ENCODE measurements at places on chromosomes 13 and 19.

GRCh38 chr13:50104493-50104892 is 89.2 kb downstream of the KCNRG start:
- no peak for DNase-seq

DNA sequence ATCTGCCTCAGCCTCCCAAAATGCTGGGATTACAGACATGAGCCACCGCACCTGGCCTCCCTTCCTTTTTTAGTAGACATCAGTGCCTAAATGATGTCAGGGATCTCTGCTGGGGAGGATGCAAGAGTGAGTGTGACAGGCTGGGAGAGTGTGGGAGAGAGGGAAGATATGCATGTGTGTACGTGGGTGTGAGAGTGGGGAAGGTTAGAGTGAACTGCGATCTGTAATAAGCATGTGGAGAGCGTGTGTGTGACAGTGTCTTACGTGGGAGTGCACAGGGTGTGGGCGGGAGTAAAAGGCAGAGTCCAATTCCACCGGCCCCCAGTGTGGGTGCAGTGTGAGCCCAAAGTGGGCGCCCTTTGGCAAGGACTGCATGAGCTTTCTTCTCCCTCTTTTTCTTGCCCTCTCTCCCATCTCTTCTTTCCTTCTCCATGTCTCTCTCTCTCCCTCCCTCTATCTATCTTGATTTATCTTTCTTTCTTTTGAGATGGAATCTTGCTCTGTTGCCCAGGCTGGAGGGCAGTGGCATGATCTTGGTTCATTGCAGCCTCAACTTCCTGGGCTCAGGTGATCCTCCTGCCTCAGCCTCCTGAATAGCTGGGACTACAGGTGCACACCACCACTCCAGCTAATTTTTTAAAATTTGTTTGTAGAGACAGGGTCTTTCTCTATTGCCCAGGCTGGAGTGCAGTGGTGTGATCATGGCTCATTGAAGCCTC is 893 bp upstream of the NPHS1 start:
- DNase-seq, result no peak

GRCh38 chr19:39671739-39672363 is 16.1 kb downstream of the LGALS16 start:
- no peak for DNase-seq

DNA sequence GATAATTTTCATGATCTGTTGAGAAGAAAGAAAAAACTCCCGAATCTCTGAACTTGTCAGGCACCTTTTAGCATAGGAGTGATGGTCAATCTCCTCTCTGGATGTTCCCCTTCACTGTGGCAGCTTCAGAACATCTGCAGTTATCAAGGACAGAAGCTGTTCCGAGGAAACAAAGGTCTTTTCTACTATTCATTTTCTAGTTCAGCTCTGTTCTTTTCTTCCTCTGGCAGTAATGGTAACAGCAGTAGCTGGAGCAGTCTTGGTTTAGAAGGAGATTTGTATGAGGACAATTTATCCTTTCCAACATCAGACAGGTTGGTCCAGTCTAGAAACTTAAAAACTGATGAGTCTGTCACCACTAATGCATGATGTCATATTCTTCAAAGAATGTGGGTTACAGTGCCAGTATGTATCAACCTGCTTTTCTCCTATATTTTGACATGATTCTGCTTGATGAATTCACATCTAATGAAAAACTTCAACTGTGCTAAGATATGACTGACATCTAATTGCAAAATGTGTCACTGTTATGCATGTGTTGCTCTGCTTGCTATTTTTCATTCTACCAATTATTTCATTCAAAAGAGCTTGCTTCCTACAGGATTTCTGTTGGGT is 41.0 kb downstream of the AKAP11 start:
- DNase-seq, result no peak

DNA sequence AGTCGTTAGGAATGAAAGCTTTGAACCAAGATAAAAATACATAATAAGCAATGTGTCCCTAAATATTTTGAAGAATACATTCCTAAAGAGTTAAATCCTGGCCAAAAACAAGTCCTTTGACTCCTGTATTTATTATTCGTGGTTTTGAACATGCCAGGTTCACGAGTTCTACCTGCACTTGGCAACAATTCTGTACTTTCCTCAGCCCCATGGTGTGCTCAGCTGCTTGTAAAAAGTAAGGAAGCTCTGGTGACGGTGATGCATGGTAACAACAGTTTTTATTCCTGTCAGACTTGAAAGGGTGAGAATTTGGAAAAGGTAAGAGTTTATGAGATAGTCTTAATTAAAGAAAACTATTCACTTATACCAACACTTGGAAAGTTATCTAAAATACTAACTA is 95.0 kb upstream of the KLF12 start:
- no peak for DNase-seq

Data from activated T-cell treated with anti-CD3 and anti-CD28 coated beads for 48 hours (primary cell).